NAMALWA (cell line): ENCODE measurements at places on chromosomes 6 and 20.

DNA sequence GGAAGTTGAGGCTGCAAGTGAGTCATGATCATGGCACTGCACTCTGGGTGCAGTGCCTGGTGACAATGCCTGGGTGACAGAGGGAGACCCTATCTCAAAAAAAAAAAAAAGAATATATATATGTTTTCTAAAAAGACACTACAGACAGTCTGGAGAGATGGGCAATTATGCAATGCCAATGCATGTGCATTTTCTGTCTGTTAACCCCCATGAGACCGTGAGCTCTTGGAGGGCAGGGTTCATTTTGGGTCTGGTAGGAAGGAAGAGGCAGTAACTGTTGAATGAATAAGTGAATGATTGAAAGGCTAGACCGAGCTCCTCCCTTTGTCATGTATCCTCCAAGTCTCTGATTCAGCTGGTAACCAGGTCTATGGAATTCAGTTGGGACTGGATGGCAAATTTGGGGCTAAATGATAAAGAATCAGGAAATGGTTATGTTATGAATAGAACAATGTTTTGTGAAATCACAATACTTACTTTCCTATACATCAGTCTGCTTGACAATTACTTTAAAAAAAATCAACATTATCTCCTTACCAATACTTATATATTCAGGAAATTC lies 5.6 kb upstream of the BLCAP start:
- DNase-seq = no peak

- no peak for DNase-seq
These were observed 405.7 kb downstream of the LMBRD1 start for GRCh38 chr6:69391106-69391505.

- no peak for DNase-seq
These were observed 107.7 kb downstream of the FOXF2 start for GRCh38 chr6:1496836-1497760.

GRCh38 chr20:50762435-50763220 lies 31.2 kb downstream of the PARD6B start:
- no peak for DNase-seq

GRCh38 chr6:41097467-41098090 lies 24.8 kb downstream of the NFYA start:
- no peak for DNase-seq

DNA sequence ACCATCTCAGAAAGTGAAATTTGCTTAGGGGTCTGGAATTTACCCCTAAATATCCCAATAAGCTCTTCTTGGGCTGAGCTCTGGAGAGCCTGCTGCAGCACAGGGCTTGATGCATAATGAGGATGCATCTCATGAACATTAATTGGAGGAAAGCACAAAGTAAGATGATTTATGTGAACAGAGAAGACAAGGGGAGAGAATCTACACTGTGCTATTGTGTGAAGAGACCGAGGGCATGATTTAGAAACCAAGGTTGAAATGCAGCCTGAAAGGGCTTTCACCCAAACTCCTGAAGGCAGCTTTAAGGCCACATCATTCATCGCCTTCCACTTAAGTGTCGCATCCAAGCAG lies 27.8 kb upstream of the GPR63 start:
- DNase-seq = no peak

GRCh38 chr6:4907602-4908001 lies 96.2 kb downstream of the RPP40 start:
- no peak for DNase-seq

DNA sequence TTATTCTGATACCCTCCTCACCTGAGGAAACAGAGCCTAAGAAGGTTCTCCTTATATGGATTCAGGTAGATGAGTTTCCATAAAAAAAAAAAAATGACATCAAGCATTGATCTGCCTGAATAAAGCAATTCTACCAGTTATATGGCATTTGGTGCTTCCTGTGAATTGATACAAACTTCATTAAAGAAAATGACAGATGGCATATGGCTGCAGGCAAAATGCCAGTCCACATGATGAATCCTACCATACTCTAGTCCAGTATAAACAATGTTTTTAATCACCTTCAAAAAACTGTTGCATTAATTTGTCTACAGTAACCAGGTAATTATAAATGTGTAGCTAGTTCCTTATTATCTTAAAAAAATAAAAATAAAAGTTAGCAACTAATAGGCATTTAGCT lies 559.2 kb upstream of the FLRT3 start:
- no peak for DNase-seq

DNA sequence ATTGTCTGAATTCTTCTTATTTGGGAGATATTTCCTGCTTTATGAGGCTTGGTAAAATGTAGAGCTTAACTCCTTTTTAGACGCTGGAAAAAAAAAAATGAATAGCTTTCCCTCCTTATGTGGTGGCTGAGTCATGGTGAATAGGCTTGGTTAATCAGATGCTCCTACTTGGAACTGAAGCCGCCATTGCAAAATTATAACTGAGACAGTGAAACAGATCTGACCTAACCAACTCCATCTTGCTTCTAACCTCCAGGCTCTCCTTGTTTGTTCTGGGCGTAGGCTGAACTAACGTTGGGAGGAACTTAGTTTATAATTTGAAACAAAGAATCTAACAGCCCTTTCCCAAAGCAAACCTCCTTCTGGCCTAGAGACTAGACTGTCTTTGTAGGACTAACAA lies 43.2 kb upstream of the PLCB4 start:
- no peak for DNase-seq

DNA sequence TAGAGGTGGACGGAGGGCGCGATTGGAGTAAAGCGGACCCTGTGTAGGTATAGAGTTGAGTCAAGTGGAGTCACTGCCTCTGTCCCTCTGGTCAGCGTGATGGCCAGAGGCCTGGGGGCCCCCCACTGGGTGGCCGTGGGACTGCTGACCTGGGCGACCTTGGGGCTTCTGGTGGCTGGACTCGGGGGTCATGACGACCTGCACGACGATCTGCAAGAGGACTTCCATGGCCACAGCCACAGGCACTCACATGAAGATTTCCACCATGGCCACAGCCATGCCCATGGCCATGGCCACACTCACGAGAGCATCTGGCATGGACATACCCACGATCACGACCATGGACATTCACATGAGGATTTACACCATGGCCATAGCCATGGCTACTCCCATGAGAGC lies 479 bp downstream of the SLC39A7 start:
- DNase-seq = no peak

DNA sequence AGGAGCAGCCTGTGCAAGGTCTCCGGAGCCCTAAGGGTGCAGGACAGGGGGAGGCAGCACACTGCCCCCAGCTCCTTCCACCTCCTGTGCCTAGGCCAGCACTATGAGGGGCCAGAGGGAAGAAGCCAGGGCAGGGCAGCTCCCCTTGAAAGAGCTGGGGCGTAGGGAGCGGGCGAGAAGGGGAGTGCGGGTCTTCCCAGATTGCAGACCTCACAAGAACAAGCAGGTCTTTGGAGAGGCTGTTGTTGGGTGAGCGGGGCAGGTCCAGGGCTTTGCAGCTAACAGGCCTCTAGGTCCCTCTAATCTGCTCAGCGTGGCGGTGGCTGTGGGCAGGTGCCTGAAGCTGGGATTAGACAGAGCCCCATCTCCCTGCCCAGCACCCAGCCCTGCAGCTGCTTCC lies 22.4 kb upstream of the CST1 start:
- DNase-seq = no peak

DNA sequence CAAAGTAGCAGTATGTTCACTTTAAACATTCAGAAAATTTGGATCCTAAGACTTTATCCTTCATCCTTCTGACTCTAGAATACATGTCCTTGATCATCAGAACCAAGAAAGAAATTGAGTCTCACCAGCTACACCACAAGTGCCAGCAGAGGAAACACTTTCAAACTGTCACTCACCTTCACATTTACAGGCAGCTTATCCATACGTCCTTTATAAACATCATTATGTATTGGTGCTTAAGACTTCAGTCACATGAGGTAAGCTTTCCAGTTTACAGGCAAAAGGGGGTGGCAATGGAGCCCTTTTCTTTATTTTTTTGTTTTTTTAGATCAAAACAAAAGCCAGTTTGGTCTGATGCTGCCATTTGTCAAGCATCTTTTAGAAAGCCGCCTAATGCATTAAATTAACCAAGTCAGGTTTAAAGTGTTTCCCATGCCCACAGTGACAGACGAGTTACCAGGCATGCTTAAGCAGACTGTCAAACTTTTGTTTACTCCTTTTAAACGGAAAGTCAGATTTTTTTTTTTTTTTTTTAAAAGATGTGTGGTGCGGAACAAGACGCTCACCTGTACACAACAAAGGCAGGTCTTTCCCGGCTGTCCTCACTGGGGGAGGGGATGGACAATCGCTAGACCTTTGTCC lies 952 bp upstream of the BRPF3 start:
- peak; percentile 38 for DNase-seq

DNA sequence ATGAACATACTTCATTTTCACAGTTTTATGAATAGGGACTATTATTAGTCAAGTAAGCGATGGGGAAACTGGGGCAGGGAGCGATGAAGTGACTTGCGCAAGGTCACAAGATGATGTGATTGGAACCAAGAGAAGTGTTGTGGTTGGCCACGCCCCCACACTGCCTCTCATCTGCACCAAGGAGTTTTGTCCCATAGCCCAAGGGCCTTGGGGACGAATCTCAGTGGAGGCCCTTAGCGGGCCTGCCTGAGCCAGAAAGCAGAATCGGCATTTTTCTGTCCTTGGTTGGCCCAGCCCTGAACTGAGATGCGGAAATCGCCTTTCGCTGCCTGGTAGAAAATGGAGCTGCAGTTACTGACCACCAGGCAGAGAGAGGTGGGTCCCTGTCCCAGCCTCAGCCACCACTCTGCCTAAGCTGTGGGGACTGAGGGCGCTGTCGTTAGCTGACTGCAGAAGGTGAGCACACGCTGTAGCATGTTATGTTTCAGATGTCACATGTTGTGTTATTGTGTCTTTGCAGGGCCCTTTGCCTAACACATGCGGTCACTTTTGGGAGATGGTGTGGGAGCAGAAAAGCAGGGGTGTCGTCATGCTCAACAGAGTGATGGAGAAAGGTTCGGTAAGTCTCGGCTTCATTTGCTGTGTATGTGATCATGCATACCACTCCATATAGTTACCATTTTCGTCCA lies 57.8 kb downstream of the PTPN1 start:
- DNase-seq = no peak

DNA sequence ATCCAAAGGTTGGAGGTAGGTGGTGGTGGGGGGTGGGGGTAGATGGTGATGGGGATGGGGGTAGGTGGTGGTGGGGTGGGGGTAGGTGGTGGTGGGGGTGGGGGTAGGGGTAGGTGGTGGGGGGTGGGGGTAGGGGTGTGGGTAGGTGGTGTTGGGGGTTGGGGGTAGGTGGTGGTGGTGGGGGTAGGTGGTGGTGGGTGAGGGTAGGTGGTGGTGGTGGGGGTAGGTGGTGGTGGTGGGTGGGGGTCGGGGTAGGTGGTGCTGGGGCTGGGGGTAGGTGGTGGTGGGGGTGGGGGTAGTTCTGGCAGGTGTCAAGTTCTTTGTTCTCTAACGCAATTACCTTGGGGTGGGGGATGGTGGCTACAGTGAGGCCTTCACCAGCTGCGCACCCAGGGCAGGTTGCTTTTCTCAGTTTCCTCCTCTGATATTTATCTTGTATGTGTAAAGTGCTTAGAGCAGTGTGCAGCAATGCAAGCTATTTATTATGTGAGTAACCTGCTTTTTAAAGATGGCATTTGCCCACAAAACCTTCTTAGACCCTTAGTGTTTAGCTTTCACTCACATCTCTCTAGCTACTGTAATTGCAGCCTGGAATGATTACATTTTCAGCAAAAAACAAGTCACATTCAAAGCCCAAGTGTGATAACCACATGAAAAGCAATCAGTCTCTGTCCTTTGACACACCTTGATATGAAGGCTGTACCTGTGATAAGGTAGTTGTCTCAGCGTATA lies 8.2 kb upstream of the CCDC167 start:
- no peak for DNase-seq

GRCh38 chr6:123925350-123925749 lies 121.7 kb downstream of the NKAIN2 start:
- no peak for DNase-seq

DNA sequence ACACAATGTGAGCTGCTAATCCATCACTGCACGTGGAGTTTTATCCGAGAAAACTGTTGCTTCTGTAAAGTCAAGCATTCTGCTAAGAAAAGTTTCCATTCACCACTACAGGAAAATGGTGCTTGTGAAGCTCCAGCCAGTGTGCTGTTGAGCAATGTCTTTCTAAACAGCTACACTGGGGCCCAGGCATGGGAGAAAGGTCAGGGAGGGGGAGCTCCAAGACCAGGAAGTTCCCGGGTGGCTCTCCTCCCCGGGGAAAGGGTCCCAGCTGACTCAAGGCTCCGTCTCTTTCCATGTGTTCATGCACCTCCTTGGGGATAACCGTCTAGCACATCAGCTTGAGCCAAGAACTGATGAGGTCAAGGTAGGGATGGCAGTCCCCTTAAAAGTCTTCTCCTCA lies 20.5 kb downstream of the RPP40 start:
- DNase-seq = no peak

GRCh38 chr20:20452254-20452676 lies 84.4 kb downstream of the INSM1 start:
- no peak for DNase-seq

DNA sequence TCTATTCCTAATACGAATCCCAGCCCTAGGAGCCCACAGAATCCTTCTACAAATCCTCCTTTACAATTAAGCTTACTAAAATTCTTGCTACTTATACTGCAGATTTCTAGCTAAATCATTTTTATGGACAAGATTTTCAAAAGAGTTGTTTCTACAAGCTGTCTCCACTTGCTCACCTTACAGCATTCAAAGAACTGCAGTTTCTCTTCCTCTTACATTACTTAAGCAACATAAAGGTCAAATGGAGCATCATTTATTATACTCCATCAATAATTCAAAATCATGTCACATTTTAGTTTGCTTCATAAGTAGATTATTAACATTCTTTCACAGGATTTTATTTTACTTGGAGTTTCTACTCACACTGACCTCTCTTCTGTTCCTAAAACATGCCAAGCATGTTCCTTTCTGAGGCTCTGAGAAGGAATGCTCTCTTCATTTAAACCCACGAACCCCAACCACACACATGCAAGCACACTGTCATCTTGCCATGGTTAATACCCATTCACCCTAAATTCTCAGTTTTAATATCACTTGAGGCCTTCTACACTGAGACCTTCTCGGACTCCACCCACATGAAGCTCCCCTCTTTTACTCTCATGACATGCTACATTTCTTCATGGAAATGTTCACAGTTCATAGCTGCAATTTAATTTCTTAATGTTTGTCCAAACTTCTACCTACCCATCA lies 388.2 kb downstream of the TBC1D32 start:
- no peak for DNase-seq

- DNase-seq = no peak
These were observed 127.6 kb downstream of the TRDN start for GRCh38 chr6:123509112-123509511.

GRCh38 chr20:35558451-35558850 lies 16.6 kb downstream of the ERGIC3 start:
- no peak for DNase-seq
